Esophagus squamous epithelium (tissue), 5 donors: ENCODE measurements at places on chromosomes 6 and 20.

DNA sequence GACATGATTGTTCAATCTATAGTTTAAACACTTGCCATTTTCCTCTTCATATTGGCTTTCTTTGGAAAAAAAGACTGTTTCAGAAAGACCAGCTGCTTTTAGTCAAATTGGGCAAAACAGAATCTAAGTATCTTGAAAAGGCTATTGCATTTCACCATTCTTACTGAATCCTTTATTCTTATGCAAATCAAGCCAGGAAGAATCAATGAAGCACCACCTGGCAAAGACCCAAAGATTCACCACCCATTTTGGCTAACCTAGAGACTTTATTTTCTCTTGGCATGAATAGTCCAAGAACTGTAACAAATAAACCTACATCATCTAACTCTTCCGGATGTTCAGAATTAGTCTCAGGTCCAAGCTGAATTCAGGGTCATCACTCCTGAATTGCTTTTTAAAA is 71.3 kb upstream of the EYA4 start:
- no peaks in the 10 kb centered on the region for H3K4me1 ChIP-seq
- DNase-seq = no peak
- H3K36me3 ChIP-seq = no peaks in the 10 kb centered on the region
- no peak overlapping the region for H3K27ac ChIP-seq

- no peaks in the 10 kb centered on the region for H3K4me1 ChIP-seq
- no peak for DNase-seq
- H3K27ac ChIP-seq = no peak overlapping the region
- H3K27me3 ChIP-seq = no peaks in the 10 kb centered on the region
Measured at GRCh38 chr6:167475947-167476346, 151.1 kb downstream of the TTLL2 start.

DNA sequence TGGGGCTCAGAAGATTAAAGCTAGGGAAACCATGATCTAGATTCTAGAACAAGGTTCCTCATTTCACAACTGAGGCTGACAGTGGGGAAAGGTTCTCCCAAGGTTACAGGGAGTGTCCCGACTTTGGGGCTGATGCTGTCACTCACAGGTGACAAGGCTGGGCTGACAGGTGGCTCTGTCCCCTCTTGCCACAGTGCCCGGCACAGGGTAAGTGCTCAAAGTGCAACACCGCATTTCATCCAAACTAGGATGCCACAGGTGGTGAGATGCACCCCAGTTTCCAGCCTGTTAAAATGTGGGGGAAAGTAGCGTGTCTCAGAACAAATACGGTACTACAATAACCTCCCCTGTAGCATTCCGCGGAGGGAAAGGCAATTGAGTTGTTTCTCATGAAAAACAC is 7.8 kb downstream of the ZBP1 start:
- DNase-seq = no peak
- H3K27ac ChIP-seq = no peak overlapping the region
- H3K27me3 ChIP-seq = no peaks in the 10 kb centered on the region
- H3K4me1 ChIP-seq = no peaks in the 10 kb centered on the region
- no peaks in the 10 kb centered on the region for H3K36me3 ChIP-seq

GRCh38 chr6:78502386-78502887 is 364.9 kb upstream of the IRAK1BP1 start:
- H3K36me3 ChIP-seq = no peaks in the 10 kb centered on the region
- no peak overlapping the region for H3K4me3 ChIP-seq
- no peaks in the 10 kb centered on the region for H3K27me3 ChIP-seq
- DNase-seq = no peak

DNA sequence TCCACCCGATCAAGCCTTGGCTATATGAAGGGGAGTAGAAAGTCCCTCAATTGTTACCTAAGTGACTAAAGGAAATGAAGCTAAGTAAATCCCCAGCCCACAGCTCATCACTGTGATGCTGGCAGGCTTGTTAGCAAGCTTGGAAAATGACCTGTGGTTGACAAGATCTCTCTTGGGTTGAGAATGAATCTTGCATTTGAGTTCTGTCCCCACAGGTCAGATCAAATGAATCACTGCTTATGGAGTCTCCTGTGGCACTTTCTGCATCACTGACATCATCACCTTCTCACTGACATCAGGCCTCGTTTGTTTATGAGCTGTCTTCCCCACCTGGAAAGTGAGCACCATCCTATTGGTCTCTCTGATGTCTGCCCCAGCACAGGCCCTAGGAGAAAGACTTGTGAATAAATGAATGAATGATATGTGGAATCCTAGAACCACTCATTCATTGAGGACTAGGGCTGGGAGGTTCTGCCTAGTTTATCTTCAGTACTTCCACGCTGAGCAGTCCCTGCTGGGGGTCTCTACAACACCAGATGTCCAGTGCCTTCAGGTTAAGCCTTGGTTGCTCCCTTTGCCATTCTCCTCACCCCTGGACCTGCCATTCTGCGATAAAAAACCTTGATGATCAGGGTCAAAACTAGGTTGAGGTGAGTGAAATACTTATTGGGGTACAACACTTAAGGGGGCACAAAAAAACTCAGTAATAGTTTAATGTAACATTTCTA is 318.4 kb upstream of the MOCS1 start:
- no peak overlapping the region for H3K4me3 ChIP-seq
- no peaks in the 10 kb centered on the region for H3K36me3 ChIP-seq
- no peak for DNase-seq

- H3K36me3 ChIP-seq = no peaks in the 10 kb centered on the region
- no peaks in the 10 kb centered on the region for H3K4me1 ChIP-seq
- no peak for DNase-seq
- H3K27me3 ChIP-seq = no peaks in the 10 kb centered on the region
Measured at GRCh38 chr6:98539741-98540140, 294.6 kb upstream of the POU3F2 start.

GRCh38 chr20:52972190-52972937 is at the start of gene TSHZ2:
TSHZ2 (plus strand) TSS chr20:52972358; CDS start chr20:52973294, 936 bp downstream.
- H3K27me3 ChIP-seq = no peaks in the 10 kb centered on the region
- DNase-seq = peak; percentile 6
- H3K27ac ChIP-seq = peak within 1 kb of the TSS; percentile 83
- H3K4me1 ChIP-seq = peaks cover 42% of the 10 kb centered on the region
- H3K36me3 ChIP-seq = no peaks in the 10 kb centered on the region

- no peaks in the 10 kb centered on the region for H3K27me3 ChIP-seq
- no peak overlapping the region for H3K27ac ChIP-seq
- DNase-seq = no peak
- H3K4me3 ChIP-seq = no peak overlapping the region
- H3K4me1 ChIP-seq = no peaks in the 10 kb centered on the region
Measured at GRCh38 chr6:81003156-81003555, 749.3 kb downstream of the TENT5A start.

DNA sequence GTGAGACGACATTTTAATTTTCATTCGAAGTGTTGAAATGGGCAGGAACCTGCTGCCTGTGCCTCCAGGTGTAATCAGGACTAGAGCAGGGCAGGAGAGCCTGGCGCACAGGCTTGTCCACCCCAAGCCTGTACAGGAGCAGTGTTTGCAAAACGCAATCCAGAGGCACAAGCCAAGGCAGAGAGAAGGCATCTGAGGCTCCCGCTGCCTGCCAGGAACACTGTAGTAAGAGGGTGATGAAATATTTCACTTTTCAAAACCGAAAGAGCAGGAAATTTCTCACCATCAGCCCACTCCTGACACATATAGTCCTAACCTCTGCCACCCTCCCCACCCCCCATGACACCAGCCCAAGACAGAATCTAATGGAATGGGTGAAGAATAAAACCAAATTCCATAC is 132.5 kb downstream of the RTN4IP1 start:
- peak overlapping the region; percentile 76 for H3K27ac ChIP-seq
- DNase-seq = no peak
- peak overlapping the region; percentile 24 for H3K4me3 ChIP-seq
- H3K4me1 ChIP-seq = peaks cover 62% of the 10 kb centered on the region

GRCh38 chr6:170271771-170272314 is 19.0 kb downstream of the DLL1 start:
- peaks cover 13% of the 10 kb centered on the region for H3K4me1 ChIP-seq
- H3K27ac ChIP-seq = no peak overlapping the region
- no peak for DNase-seq
- no peaks in the 10 kb centered on the region for H3K36me3 ChIP-seq
- no peaks in the 10 kb centered on the region for H3K27me3 ChIP-seq
- peak overlapping the region; percentile 17 for H3K4me3 ChIP-seq

DNA sequence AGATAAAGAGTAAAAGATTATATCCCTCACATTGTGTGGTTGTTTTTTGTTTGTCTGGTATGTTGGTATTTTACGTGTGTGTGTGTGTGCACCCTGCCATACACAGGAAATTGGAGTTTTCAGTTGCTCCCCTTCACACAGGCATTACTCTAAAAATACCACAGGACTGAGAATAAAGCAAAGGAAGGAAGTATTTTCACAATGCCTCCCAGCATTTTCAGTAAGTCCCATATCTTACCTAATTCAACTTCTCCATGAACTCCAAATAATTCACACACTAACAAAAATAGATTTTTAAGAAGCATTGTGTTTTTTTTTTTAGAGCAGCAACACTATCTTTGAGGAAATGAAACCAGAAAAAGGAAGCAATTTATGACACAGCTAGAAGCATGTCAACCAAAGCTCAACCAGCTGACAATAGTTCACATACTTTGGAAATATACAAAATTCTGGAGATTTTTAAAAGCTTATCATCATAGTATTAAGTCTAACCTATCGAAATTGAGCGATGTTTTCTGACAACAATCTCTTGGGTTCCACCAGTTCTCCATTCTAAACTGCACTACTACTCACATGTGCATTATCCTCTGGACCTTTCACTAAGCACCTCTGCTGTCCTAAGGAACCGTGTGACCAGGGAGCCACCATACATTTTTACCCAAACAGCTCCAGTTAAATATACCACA is 2.1 kb downstream of the UBE2J1 start:
- H3K4me1 ChIP-seq = peaks cover 56% of the 10 kb centered on the region
- DNase-seq = no peak
- H3K27me3 ChIP-seq = no peaks in the 10 kb centered on the region
- peak overlapping the region; percentile 74 for H3K4me3 ChIP-seq
- no peaks in the 10 kb centered on the region for H3K36me3 ChIP-seq
- peak overlapping the region; percentile 93 for H3K27ac ChIP-seq

DNA sequence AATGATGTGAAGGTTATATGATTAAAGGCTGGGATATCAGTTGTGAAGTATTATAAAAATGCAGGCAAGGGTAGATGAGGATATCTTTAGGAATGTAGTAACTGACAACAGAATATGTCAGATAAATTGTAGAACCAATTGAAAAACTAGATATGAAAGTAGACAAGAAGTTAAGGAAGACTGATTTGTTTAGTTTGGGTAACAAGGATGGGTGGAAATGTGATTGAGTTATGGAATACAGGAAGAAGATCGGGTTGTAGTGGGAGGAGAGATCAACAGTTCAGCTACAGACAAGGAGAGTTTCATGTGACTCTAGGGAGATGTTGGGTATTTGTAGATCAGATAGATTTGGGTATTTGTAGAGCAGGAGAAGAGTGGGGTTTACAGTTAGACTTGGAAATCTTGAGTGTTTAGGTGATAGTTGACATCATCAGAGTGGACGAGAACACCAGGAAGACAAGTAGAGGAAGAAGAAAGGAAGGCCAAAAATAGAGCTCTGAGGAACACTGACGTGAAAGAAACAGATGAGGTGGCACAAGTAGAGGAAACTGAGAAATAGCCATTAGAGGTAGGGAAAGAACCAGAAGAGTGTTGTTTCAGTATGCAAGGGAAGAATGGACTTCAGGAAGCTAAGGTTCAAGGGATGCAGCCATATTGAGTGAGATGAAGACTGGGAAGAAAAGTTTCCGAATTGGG is 12.1 kb upstream of the TSPYL1 start:
- H3K4me1 ChIP-seq = no peaks in the 10 kb centered on the region
- H3K27ac ChIP-seq = no peak overlapping the region
- no peaks in the 10 kb centered on the region for H3K27me3 ChIP-seq
- H3K36me3 ChIP-seq = no peaks in the 10 kb centered on the region
- no peak for DNase-seq

DNA sequence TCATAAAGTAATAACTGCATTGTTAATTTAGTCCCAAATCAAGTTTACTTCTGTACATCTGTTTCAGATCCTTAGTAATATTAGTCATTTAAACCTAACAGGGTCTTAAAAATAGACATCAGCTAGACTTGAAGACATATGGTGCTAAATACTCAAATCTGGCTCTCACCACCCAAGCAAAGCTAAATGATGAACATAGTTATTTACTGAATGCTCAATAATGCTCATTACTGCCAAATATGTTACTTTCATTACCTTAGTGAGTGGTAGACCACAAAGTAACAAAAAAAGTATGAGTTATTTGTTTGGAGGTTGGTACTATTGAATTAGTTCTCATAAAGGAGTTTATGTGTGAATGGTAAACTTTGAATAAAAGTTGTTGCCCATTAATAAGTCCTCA is 502.1 kb downstream of the PKHD1 start:
- H3K27me3 ChIP-seq = no peaks in the 10 kb centered on the region
- no peak overlapping the region for H3K27ac ChIP-seq
- no peaks in the 10 kb centered on the region for H3K4me1 ChIP-seq
